Stromal cell of bone marrow (primary cell): ENCODE measurements at places on chromosomes 1 and 21.

GRCh38 chr21:28633839-28634555, 358.7 kb downstream of the LTN1 start:
- peak; percentile 87 for DNase-seq

GRCh38 chr21:45781741-45782140, 138.2 kb downstream of the PCBP3 start:
- no peak for DNase-seq

- DNase-seq = no peak
Observed at GRCh38 chr1:221777431-221778072, 35.7 kb upstream of the DUSP10 start.

- no peak for DNase-seq
Observed at GRCh38 chr1:245875581-245876261, 631.4 kb downstream of the SMYD3 start.

DNA sequence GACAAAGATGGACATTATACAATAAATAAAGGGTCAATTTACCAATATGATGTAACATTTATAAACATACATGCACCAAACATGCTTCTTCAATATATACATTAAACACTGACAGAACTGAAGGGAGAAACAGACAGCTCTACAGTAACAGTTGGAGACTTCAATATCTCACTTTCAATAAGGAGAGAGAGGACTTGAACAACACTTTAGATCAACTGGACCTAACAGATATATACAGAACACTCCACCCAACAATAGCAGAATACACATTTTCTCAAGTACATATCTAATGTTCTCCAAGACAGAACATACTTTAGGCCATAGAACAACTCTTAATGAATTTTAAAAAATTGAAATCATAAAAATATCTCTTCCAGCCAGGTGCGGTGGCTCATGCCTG, 50.6 kb upstream of the TTC39A start:
- no peak for DNase-seq

DNA sequence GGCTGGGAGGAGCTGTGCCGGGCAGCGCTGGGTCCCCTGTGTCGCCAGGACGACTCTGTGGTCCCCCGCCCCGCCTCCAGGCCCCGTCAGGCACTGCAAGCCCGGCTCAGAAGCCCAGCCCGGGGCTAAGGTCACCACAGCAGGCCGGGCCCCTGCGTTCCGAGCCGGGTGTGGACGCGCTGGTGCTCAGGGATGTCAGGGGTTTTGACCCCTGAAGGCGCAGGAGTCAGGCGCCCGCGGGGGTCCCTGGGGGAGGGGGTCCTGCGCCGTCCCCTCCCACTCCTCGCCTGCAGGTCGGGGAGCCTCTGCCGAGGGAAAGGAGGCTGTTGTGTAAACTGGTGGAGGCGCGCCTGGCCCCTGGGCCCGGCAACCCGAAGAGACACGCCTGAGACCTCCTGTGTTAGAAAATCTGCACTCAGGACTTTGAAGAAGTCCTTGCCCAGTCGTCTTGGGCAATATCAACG, 23.7 kb upstream of the TMEM54 start:
- DNase-seq = no peak

GRCh38 chr21:46148106-46148505, 7.3 kb downstream of the FTCD start:
- DNase-seq = no peak
